ENCODE measurements at places on chromosomes 11 and 22.

DNA sequence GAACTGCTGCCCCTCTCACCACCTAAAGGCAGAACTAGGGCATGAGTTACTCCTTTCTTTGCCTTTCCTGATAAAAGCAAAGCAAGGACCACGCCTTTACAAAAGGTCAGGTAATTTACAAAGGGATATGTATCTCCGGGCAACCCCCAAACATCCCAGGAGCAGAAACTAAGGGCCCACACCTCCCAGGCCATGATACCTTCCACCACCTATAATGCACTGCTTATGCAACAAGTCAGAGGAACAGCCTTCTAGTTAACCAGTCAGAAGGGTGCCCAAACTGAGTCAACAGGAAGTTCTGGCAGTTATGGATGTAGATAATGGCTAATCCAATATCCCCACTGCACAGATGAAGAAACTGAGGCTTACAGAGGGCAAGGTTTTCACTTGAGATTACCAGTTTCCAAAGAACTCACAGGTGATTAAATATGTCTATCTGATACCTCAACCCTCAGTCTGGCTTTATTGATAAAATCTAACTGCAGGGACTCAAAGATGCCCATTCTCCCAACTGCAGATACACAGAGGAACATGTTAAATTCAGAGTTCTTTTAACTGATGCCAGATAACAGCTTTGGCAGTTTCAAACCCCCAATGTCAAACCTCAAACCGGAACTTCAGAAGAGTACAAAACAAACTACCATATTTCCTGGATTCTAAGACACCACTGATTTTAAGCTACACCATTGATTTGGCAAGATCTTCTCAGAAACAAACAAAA lies 16.8 kb upstream of the CASTOR1 start:
- H3K4me3 ChIP-seq: no peak overlapping the region
- DNase-seq: no peak
- H3K27me3 ChIP-seq: peaks cover 4% of the 10 kb centered on the region
- H3K36me3 ChIP-seq: peaks cover 10% of the 10 kb centered on the region

- H3K27me3 ChIP-seq: peaks cover 8% of the 10 kb centered on the region
- DNase-seq: no peak
- no peaks in the 10 kb centered on the region for H3K36me3 ChIP-seq
- no peak overlapping the region for H3K27ac ChIP-seq
- H3K4me3 ChIP-seq: no peak overlapping the region
- H3K4me1 ChIP-seq: peaks cover 23% of the 10 kb centered on the region
Observed at GRCh38 chr11:113881856-113882255, 6.5 kb upstream of the USP28 start.

DNA sequence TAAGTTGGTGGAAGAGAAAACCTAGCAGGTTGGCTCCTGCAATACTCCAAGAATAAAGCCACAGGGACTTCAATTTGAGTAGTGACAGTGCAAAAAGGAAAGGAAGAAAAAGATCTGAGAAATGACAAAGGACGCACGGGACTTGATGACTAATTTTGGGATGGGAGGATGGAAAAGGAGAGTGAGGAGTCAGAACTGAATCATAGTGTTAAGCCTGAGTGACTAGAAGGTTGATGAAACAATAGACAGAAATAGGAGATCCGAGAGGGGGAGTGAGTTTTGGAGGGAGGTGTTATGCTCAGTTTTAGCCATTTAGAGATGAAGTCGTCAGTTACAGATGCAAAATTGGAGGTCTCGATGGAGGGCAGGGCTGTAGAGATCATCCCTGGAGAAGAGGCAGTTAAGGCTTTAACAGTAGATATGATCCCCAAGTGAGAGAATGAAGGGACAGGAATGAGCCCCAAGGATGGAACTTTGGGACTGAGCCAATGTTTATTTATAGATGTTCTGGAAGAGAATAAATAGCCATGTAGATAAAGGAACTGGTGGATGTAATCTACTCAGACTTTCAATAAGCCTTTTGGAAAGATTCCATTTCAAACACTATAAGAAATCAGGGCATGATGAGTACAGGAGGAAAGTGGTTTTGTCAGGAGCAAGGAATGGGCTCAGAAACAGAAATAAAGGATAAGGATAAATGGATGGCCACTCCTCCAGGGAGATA lies 108.9 kb upstream of the NCAM1 start:
- H3K27me3 ChIP-seq: peaks cover 1% of the 10 kb centered on the region
- H3K27ac ChIP-seq: no peak overlapping the region
- H3K4me3 ChIP-seq: no peak overlapping the region
- DNase-seq: no peak
- no peaks in the 10 kb centered on the region for H3K36me3 ChIP-seq

DNA sequence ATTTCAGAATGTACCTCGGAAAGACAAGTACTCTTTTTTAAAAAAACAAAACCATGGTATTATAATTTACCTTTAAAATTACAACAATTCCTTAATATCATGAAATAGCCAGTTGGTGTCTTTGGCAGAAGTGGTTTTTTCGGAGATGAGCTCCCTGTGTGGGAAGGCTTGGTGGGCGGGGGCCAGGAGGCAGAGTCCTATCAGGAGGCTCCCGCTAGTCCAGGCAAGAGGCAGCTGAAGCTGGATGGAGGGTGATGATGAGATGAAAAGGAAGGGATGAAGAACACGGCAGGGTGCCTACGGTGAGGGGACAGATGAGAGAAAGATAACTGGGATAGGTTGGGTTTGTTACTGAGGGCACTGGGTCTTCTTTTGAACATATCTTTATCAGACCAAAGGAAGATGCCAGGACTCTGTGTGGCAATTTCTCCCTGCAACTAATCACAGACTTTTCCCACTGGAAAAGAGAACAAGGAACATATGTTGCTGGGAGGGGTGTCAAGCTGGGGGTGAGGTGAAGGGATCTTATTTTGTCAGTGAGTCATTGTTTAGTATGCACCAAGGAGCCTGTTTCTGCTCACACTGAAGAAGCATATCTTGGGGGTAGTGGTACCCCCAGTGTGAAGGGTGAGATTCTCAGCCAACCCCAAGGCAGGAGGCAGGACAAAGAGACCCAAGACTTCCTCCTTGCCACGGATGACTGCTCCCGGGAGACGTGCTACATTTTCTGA lies 91.5 kb upstream of the YWHAH start:
- H3K4me3 ChIP-seq: no peak overlapping the region
- H3K27me3 ChIP-seq: peaks cover 2% of the 10 kb centered on the region
- no peak overlapping the region for H3K27ac ChIP-seq
- no peak for DNase-seq
- peaks cover 41% of the 10 kb centered on the region for H3K36me3 ChIP-seq

DNA sequence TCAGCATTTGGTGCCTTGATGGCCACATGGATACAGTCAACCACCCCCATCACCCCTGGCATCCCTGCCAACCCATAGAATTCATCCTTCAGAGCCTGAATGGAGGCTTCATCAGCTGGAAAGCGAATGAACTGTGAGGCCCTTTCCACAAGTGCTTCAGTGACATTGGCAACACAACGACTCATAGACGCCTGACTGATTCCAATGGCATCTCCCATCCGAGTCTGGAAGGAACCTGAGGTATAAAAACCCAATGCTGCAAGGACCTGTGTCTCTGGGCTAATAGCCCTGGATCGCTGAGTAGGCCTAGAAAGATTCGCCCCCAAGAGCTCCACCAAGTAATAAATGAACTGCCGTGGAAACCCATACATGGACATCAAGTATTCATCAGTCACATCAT lies 1.3 kb downstream of the HARBI1 start:
- no peak overlapping the region for H3K27ac ChIP-seq
- H3K36me3 ChIP-seq: no peaks in the 10 kb centered on the region
- DNase-seq: no peak
- no peak overlapping the region for H3K4me3 ChIP-seq

- H3K4me1 ChIP-seq: peaks cover 21% of the 10 kb centered on the region
- H3K27me3 ChIP-seq: peaks cover 12% of the 10 kb centered on the region
- no peak overlapping the region for H3K27ac ChIP-seq
- H3K4me3 ChIP-seq: peak overlapping the region; percentile 56
- no peak for DNase-seq
Observed at GRCh38 chr22:36770513-36771231, 5.2 kb downstream of the IFT27 start.

DNA sequence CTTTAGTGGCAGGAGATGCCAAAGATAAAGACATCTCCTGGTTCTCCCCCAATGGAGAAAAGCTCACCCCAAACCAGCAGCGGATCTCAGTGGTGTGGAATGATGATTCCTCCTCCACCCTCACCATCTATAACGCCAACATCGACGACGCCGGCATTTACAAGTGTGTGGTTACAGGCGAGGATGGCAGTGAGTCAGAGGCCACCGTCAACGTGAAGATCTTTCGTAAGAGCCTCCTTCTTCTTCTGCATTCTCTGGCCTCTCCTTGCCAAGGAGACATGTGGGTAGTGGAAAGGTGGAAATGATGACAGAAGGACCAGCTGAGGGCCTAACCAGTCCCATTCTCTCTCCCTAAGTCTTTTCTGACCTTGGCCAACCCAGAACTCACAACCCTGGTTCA lies 110.1 kb upstream of the TTC12 start:
- peaks cover 3% of the 10 kb centered on the region for H3K27me3 ChIP-seq
- DNase-seq: no peak
- H3K4me3 ChIP-seq: no peak overlapping the region
- peaks cover 8% of the 10 kb centered on the region for H3K4me1 ChIP-seq
- no peak overlapping the region for H3K27ac ChIP-seq
- H3K36me3 ChIP-seq: peaks cover 9% of the 10 kb centered on the region

DNA sequence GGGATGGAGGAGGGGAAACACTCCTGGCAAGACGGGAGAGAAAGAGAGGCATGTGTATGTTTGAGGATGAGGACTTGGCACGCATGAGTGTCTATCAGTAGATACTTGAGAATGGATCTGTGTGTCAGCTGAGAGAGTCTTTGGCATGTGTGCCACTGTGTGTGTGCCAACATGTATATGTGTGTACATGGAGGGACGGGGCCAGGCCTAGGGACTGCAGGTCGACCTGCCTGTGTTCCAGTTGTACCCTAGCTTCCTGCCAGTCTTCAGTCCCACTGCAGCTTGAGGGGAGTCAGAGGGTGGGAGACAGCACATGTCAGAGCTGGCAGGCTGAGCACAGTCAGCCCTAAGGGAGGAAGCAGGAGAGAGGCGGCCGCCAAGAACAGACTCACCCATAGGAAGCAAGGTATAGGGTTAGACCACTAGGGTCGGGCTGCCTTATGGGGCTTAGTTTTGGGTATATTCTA lies 5.6 kb downstream of the CLCF1 start:
- H3K27ac ChIP-seq: no peak overlapping the region
- H3K27me3 ChIP-seq: peaks cover 11% of the 10 kb centered on the region
- H3K4me1 ChIP-seq: peaks cover 36% of the 10 kb centered on the region
- peak overlapping the region; percentile 21 for H3K4me3 ChIP-seq

GRCh38 chr11:118304568-118305248 lies at the start of gene CD3E:
Gene CD3E, plus strand, starts transcription at chr11:118304730. Its CDS starts 223 bp downstream, at chr11:118304953.
- DNase-seq: no peak
- peaks cover 9% of the 10 kb centered on the region for H3K4me1 ChIP-seq
- H3K4me3 ChIP-seq: no peak within 1 kb of the TSS
- no peaks in the 10 kb centered on the region for H3K36me3 ChIP-seq
- no peak within 1 kb of the TSS for H3K27ac ChIP-seq

DNA sequence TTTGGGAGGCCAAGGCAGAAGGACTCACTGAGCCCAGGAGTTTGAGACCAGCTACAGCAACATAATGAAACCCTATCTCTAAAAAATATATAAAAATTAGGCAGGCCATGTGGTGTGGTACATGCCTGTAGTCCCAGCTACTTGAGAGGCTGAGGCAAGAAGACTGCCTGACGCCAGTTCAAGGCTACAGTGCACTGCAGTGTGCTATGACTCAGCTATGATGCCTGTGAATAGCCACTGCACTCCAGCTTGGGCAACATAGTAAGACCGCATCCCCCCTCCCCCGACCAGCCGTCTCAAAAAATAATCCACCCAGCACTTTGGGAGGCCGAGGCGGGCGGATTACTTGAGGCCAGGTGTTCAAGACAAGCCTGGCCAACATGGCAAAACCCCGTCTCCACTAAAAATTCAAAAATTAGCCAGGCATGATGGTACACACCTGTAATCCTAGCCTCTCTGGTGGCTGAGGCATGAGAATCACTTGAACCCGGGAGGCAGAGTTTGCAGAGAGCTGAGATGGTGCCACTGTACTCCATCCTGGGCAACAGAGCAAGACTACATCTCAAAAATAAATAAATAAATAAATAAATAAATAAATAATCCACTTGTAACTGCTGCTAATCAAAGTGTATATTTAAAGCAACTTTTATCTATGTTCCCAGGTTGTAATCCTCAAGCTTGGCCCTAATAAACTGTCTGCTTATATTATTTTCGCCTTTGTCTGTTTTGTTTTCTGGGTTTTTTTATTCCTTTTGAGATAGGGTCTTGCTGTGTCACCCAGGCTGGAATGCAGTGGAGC lies 7.8 kb downstream of the HPS5 start:
- no peaks in the 10 kb centered on the region for H3K27me3 ChIP-seq
- H3K27ac ChIP-seq: no peak overlapping the region
- H3K4me1 ChIP-seq: peaks cover 2% of the 10 kb centered on the region

GRCh38 chr11:102932678-102933077 lies 22.9 kb downstream of the MMP13 start:
- no peak overlapping the region for H3K27ac ChIP-seq
- no peak overlapping the region for H3K4me3 ChIP-seq
- H3K27me3 ChIP-seq: peaks cover 2% of the 10 kb centered on the region
- H3K4me1 ChIP-seq: no peaks in the 10 kb centered on the region
- no peaks in the 10 kb centered on the region for H3K36me3 ChIP-seq

GRCh38 chr22:35231585-35232084 lies 25.7 kb upstream of the HMGXB4 start:
- no peak overlapping the region for H3K4me3 ChIP-seq
- H3K27me3 ChIP-seq: peaks cover 5% of the 10 kb centered on the region
- H3K27ac ChIP-seq: no peak overlapping the region
- H3K36me3 ChIP-seq: no peaks in the 10 kb centered on the region
- peak; percentile 78 for DNase-seq

- no peak overlapping the region for H3K4me3 ChIP-seq
- no peak for DNase-seq
- H3K36me3 ChIP-seq: peaks cover 18% of the 10 kb centered on the region
Observed at GRCh38 chr22:36772451-36772850, 3.5 kb downstream of the IFT27 start.

DNA sequence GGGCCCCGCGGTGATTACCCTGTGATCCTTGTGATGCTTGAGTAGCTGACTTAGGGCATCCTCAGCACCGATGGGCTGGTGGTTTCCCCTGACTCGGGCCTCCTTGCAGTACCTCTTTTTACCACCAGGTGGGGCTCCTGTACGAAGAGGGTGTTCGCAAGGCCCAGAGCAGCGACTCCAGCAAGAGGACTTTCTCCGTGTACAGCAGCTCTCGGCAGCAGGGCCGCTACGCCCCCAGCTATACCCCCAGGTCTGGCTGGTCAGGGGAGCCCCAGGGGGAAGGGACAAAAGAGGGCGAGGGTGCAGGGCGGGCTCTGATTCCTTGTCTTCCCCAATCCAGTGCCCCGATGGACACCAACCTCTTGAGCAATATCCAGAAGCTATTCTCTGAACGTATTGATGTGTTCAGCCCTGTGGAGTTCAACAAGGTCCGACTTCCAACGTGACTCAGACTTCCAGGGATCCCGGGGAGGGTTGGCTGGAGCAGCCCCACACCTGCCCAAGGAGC lies 1.3 kb upstream of the TM7SF2 start:
- peaks cover 28% of the 10 kb centered on the region for H3K36me3 ChIP-seq
- DNase-seq: peak; percentile 98
- peaks cover 22% of the 10 kb centered on the region for H3K27me3 ChIP-seq
- no peak overlapping the region for H3K4me3 ChIP-seq
- peaks cover 9% of the 10 kb centered on the region for H3K4me1 ChIP-seq
